Thymus (tissue), 14 donors: ENCODE measurements at places on chromosomes 4 and X.

DNA sequence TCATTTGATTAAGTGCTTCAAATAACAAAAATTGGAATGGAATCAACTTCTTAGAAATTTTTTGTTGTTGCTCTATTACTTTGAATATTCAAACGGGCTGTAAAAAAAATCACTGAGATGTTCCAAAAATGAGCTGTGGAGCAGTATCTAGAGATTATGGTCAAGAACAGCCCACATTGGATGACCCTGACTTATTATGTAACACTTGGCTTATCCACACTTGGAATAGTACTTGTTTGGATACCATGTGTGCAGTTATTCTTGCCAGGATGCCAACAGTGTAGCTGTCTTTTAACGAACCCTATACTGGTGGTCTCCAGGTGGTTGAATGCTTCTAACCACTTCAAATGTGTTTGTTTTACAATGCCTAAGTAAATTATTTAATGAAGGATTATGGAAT, 64.9 kb upstream of the CAMK2D start:
- H3K27ac ChIP-seq: no peak overlapping the region
- H3K4me3 ChIP-seq: no peak overlapping the region
- no peaks in the 10 kb centered on the region for H3K36me3 ChIP-seq
- DNase-seq: no peak
- H3K27me3 ChIP-seq: no peaks in the 10 kb centered on the region

DNA sequence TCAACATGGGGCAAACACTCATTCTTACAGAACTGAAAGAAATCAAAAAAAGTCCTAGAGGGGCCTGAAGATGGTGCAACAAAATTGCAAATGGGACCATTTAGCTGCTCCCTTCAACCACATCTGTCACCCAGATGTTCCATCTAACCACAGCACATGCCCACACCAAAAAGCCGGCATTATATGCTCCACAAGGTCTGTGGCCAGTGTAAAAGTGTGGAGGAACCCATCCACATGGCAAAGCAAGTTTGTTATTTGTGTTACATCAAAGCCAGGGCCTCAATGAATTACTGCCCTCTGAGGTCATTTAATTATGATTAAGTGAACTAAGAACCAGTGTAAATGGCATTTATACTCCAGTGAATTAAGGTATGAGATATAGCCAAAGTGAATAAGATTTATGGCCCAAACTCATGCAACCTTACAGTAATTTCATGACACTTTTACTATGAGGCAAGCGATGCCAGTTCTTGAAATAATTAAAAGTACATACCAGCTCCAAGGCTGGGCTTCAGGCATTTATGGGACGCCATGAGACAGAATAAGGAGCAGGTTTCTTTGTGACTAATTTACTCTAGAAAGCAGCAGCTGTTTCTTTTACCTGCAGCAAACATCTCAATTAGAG, 48.7 kb upstream of the FGF16 start:
- H3K4me3 ChIP-seq: no peak overlapping the region
- H3K27ac ChIP-seq: no peak overlapping the region
- H3K4me1 ChIP-seq: no peaks in the 10 kb centered on the region
- no peaks in the 10 kb centered on the region for H3K27me3 ChIP-seq
- no peaks in the 10 kb centered on the region for H3K36me3 ChIP-seq

GRCh38 chr4:38150766-38151165, 190.6 kb downstream of the PTTG2 start:
- peaks cover 3% of the 10 kb centered on the region for H3K4me1 ChIP-seq
- H3K27ac ChIP-seq: no peak overlapping the region
- no peak overlapping the region for H3K4me3 ChIP-seq
- no peaks in the 10 kb centered on the region for H3K36me3 ChIP-seq
- H3K27me3 ChIP-seq: no peaks in the 10 kb centered on the region

DNA sequence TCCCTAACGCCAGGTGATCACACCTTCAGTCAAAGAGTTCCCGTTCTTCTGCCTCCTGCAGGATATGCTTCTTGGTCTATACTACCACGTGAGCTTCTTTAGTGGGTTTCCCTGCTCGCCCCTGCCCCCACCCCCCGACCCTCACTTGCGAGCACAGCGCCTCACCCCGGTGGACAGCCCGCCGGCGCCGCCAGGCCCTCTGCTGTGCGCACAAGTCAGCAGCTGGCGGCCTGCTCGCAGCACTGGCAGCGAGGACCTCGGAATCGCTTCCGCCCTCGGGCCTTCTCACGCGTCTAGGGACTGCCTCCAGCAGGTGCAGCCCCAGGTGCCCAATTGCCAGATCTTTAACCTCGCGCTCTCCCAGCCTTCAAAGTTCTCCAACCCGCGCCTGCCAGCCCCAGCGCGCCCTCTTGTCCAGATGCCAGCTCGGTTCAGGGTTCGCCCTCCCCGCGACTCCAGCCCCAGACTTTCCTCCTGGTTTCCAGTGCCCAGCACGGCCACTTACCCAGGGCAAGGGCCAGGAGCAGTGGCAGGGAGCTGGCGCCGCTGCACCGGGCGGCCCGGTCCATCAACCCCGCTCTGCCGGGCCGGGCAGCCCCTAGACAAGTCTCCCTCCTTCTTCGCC, 454 bp downstream of the BTC start:
- peak; percentile 6 for DNase-seq
- peak overlapping the region; percentile 20 for H3K4me3 ChIP-seq
- H3K4me1 ChIP-seq: no peaks in the 10 kb centered on the region

DNA sequence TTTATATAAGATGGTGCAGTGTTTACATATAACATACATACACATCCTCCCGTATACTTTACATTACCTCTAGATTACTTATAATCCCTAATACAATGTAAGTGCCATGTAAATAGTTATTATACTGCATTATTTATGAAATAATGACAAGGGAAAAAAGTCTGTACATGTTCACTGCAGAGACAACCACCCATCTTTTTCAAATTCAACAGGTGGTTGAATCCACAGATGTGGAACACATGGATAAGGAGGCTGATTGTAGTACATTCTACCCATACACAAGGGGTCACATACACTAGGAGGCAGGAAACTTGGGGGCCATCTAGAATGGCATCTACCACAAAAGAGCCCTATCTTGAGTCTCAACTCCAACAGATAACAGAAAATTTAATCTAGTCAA, 3.4 kb upstream of the IDS start:
- no peak overlapping the region for H3K27ac ChIP-seq
- H3K36me3 ChIP-seq: no peaks in the 10 kb centered on the region
- peaks cover 16% of the 10 kb centered on the region for H3K4me1 ChIP-seq
- H3K4me3 ChIP-seq: no peak overlapping the region
- no peak for DNase-seq
